ENCODE measurements at places on chromosomes 5 and 9.

- no peak for DNase-seq
These were observed 65.9 kb downstream of the OTULIN start for GRCh38 chr5:14730466-14730865.

DNA sequence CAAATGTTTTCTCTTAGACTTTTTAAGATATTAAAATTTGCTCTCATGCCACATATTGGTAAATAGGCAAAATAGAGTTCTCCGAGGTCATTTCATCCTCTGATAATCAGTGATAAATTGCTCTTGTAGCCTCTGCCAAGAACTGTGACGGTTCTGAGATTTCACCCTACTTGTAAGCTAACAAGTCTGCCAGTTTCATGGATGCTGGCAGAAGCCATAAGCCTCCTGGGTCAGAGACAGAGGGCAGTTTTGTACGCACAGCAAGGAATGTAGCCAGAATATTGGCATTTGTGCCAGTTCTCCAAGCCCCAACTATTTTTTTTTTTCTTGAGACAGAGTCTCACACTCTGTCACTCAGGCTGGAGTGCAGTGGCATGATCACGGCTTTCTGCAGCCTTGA, 945.0 kb upstream of the WWC1 start:
- no peak for DNase-seq

- DNase-seq: no peak
These were observed 30.4 kb upstream of the NKX2-5 start for GRCh38 chr5:173265433-173265832.

GRCh38 chr9:116198344-116198743, 44.8 kb downstream of the PAPPA start:
- no peak for DNase-seq

GRCh38 chr5:156527611-156528010, 200.6 kb downstream of the SGCD start:
- no peak for DNase-seq

GRCh38 chr5:88251048-88251711, 17.5 kb downstream of the TMEM161B start:
- no peak for DNase-seq

GRCh38 chr9:137028263-137029057, 423 bp upstream of the ABCA2 start:
- peak; percentile 69 for DNase-seq

GRCh38 chr5:66209794-66210193, 65.7 kb downstream of the SREK1 start:
- DNase-seq: no peak

DNA sequence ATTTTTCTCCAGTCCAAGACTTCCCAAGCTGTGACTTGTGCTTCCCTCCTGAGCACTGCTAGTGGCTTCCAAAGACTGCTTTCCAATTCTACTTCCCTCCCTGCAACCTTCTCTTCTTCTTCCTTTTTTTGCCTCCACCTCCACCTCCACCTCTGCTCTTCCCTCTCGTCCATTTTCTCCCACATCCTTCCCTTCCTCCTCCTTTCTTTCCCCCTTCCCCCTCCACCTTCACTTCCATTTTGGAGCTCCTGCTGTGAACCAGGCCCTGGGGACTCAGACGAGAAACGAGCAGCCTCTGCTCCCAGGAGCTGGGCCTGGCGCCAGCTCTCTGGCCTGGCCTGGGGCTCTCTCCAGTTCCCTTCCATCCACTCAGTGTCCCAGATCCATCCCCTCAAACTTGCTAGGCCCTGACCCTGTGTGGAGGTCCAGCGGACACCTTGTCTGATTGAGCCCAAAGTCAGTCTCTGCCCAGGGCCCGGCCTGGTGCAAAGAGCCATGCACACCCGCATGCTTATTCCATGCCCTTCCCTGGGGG, 5.6 kb downstream of the GADD45G start:
- no peak for DNase-seq

GRCh38 chr5:154858972-154859871, 795 bp downstream of the CNOT8 start:
- no peak for DNase-seq

DNA sequence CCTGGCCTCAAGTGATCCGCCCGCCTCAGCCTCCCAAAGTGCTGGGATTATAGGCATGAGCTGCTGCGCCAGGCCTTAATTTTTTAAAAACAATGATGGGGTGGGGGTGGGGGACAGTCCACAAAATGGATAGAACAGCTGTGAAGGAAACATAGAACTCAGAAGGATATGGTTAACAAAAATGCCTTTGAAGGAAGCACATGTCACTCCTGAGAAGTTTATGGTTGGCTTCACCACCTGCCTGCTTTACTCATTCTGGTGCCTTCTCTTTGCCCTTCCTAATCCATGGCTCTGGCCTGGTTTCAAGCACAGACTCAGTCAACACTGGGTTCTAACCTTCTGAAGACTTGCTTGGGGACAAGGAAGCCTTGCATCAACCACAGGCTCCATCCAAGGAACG, 10.3 kb downstream of the BAG1 start:
- DNase-seq: no peak

DNA sequence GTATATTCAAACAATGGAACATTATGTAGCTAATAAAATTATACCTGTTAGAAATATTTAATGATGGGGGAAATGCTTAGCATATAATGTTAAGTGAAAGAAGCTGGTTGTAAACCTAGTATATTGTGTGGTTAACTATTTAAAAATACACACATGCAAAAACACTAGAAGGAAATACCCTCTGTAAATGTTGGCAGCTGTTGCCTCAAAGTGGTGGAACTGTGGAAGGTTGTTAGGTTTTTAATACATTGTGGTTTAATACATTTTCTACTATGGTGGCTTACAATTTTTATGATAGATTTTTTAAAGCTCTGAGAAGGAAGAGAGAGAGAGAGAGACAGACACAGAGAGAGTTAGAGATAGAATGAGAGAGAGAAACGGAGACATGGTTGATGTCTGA, 74.9 kb downstream of the COL15A1 start:
- DNase-seq: no peak

DNA sequence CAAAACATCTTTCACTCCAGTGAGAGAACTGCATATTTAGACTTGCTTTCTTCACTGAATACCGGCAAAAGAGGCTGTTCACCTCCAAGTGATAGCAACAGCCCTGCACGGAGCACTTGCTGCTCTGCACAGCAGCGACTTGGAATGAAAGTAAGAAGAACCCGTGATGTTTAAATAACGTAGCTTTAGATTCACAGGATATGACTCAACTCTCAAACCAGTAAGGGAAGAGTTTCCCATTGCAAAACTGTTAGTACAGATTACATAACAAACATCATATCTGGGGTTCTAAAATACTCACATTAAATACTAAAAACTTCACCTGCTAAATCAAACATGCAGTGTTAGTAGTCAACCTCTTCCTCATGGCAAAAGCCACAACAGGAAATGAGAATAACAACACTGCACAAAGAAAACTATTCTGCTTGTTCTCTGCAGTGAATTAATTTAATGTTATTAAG, 203.4 kb downstream of the MCTP1 start:
- peak; percentile 54 for DNase-seq

GRCh38 chr5:1662559-1663085, 137.0 kb downstream of the MRPL36 start:
- no peak for DNase-seq

DNA sequence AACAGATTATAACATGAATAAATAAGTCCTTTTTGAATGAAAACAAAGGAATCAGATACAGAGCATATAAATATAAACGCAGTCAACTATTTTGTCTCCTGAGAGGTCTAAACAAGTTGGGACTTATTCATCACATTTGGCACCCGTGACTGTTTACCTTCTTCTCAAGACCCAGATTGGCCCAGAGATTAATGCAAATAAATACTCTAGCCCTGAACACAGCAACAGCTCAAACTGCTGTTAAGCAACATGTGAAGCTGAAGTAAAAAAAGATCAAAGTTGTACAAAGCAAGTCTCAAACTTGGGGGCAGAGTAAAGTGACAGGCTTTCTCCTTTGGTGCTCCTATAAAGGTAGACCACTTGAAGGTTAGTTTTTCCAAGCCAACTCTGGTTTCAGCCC, 95.0 kb upstream of the NR5A1 start:
- no peak for DNase-seq

DNA sequence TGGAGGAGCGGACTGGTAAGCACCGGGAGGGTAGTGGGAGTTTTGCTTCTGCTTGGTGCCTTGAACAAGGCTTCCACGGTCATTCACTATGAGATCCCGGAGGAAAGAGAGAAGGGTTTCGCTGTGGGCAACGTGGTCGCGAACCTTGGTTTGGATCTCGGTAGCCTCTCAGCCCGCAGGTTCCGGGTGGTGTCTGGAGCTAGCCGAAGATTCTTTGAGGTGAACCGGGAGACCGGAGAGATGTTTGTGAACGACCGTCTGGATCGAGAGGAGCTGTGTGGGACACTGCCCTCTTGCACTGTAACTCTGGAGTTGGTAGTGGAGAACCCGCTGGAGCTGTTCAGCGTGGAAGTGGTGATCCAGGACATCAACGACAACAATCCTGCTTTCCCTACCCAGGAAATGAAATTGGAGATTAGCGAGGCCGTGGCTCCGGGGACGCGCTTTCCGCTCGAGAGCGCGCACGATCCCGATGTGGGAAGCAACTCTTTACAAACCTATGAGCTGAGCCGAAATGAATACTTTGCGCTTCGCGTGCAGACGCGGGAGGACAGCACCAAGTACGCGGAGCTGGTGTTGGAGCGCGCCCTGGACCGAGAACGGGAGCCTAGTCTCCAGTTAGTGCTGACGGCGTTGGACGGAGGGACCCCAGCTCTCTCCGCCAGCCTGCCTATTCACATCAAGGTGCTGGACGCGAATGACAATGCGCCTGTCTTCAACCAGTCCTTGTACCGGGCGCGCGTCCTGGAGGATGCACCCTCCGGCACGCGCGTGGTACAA, 556 bp downstream of the PCDHGC3 start:
- DNase-seq: no peak

GRCh38 chr5:157072508-157072907, 13.6 kb upstream of the HAVCR1 start:
- DNase-seq: no peak

DNA sequence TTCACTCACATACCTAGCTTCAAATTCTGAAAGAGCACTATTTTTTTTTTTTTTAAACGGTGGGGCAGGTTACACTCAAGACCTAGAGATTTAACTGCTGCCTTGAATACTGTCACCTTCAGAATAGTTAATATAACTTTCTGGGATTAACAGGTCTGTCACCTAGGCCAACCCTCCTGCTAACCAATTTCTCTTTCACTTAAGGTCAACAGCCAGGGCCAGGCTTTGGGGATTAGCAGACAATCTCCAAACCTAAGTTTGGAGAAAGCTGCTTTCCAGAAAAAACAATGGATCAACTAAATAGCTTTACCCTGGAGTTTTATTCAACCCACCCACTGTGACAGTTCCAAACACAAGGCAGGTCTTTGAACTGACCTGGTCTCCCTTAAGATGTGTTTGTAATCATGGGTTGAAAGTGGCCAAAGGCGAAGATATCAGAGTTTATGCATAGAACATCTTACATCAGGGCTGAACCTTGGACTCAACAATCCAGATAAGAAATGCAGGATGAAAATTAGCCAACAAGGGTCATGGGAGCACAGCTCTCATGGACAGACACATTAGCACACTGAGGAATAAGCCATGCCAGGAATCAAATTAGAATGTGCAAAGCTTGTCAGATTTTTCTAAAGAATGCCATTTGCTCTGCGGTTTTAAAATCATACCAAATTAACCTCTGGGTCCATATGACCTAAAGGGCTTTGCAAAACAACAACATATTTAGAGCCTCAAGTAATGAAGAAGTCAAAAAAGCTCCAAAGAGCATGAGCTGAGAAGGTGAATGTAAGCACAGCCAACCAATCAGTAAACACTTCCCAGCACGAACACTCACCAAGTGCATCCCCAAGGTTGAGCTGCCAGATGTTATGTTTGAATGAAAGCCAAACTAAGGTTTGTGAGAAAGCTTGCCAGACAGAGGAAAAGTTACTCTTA, 538.5 kb upstream of the DMAC1 start:
- no peak for DNase-seq

GRCh38 chr9:137223078-137223970, 1.3 kb upstream of the RNF208 start:
- peak; percentile 100 for DNase-seq

DNA sequence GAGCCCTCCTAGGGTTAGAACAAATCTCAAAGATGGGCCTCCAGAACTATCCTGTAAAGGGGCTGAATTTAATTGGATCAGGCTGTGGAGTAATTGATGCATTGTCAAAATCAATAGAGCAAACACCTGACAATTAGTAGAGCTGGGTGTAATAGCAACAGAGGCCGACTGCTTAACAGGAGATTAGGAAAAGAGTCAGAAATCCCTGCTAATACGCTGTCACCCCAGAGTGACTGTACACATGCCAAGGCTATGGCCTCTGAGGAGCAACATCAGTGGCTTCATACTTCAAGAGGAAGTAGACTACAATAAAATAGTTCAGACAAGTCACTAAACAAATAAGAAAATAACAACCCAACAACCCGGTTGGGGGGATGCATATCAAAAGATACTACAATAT, 18.7 kb upstream of the GRPEL2 start:
- no peak for DNase-seq

- DNase-seq: no peak
These were observed 27.3 kb upstream of the DAP start for GRCh38 chr5:10788358-10788757.

DNA sequence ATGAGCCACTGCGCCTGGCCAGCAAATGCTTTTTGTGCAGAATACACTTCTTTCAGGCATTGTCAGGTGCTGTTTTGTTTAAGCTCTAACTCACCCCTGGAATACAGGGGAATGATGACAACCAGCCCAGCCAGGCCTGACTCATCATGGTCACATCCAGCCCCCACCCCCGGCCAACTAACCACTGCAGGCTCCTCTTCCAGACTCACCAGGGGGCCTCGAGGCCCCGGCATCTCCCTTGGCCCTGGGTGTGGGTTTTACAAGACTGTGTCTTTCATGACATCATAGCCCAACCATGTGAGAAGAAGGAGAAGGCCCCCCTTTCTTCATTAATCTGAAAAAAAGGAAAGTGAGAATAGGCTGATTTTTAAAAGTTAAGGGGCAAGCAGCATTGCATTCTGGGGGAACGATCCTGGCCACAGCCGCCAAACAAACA, 35.5 kb downstream of the OLFML2A start:
- no peak for DNase-seq

GRCh38 chr5:56977021-56977420, 25.1 kb upstream of the MIER3 start:
- no peak for DNase-seq

- no peak for DNase-seq
These were observed 87.8 kb upstream of the APC start for GRCh38 chr5:112649882-112650281.

DNA sequence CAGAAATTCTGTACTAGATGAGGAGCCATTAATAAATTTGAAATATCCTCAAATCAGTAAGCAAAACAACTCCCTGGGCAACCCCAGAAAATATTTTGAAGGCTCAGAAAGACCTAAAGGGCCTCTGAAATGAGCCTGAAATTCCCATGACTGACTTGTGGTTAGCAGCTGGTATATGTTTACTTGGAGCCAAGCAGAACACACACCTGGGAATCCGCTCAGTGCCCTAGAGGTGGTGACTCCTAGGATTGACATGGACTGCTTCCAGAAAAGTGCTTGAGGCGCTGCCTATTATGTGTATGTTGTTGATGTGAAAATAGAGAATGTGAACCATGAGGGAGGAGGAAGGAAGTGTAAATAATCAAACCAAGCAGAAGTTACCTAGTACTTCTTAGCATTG, 14.7 kb downstream of the RFK start:
- no peak for DNase-seq

All from CD4-positive, alpha-beta T cell treated with Interleukin-15 for 1 hour (primary cell).